GM04503 (cell line): ENCODE measurements at places on chromosomes 5 and 9.

DNA sequence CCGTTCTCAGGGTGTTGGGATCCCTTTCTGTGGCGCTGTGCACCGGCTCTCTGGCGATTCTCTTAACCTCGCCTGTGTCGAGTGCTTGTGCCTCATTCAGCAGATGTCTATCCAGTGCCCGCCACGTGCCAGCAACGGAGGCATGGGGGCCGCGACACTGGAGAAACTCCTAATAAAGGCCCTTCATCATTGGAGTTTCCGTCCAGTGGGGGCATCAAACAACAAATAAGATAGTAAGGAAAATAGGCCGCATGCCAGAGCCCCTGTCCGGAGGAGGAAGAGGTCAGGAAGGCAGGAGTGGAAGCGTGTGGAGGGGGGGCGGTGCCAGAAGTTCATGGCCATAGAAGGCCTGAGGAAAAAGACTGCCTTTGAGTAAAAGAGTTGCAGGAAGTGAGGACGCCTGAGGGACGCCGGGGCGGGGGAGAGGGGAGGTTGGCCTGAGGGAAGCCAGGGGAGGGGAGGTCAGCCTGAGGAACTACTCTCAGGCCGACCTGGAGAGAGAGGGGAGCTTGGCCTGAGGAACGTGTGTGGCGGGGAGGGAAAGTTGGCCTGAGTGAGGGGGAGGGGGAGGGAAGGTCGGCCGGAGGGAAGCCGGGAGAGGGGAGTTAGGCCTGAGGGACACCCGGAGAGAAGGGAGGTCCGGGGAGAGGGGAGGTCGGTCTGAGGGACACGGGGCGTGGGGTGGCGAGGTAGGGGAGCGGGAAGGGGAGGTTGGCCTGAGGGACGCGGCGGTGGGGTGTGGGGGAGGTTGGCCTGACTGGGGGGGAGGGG lies 82.2 kb downstream of the CACNA1B start:
- DNase-seq = no peak

- DNase-seq = peak; percentile 49
These were observed 103.2 kb upstream of the VCAN start for GRCh38 chr5:83368319-83368718.

- DNase-seq = no peak
These were observed 10.1 kb downstream of the GLIPR2 start for GRCh38 chr9:36146651-36147050.

- DNase-seq = peak; percentile 40
These were observed 50.8 kb upstream of the FOXE1 start for GRCh38 chr9:97802276-97802675.

DNA sequence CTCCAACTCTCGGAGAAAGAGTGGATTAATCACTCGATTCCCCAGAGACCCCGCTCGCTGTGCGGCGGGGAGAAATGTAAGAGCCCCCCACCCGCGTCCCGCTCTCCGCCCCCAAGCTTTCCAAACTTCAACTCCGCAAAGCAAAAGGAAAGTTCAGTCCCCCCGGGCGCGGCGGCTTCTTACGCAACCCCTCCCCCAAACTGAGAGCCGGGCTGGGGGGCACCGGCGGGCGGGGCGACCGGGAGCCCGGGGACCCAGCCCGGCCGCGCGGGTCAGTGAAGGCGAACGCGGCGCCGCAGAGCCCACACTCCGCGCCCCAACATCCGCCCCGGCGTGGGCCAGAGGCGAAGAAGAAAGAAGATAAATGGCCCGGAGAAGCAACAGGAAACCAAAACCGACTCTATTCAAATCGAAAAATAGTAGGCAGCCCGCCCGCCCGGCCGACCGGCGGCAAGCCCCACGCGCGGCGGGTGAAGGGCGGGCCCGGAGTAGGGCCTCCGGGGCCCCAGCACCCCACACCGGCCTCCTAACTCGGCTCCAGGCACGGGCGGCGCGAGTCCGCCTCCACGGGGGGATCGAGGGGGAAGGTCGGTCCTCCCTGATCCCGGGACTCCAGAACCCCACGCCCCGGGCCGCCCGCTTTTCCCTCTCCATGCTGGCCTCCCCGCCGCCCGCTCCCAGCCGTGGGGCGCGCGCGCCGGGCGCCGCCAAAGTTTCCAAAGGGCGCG lies 720 bp downstream of the NOTCH1 start:
- DNase-seq = no peak

DNA sequence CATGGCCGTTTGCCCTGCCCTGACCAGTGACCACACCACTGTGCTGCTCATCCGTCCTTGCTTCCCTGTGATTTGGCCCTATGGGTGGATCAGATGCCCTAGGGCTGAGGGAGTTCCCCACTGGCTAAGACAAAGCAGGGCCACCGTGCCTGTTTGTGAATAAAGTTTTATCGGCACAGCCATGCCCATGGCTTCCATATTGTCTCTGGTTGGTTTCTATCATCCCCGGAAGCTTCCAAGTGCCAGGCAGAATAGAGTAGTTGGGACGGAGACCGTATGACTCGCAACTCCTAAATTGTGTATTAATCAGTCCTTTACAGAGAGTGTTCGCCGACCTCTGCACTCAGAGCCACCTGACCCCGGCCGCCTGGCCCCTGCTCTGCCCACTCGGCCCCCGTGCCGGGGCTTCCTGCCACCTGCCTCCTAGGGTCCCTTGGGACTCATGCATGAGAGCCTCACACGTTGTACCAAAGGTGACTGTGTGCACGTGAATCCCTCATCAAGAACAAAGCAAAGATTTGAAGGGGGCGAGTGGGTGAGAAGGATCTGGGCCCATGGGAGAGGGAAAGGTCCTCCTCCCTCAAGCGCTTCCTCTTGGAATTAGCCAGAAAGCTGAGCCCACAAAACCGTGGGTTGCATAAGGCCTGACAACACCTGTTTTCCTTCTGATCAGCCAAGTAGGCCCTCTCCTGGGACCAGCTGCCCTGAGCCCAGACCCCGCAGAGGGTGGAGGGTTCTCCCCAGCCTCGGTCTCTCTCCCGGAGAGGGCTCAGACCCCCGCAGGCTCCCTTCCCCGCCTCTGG lies 11.7 kb upstream of the FCN2 start:
- no peak for DNase-seq

GRCh38 chr5:119409235-119409815 lies 43.0 kb upstream of the HSD17B4 start:
- no peak for DNase-seq

DNA sequence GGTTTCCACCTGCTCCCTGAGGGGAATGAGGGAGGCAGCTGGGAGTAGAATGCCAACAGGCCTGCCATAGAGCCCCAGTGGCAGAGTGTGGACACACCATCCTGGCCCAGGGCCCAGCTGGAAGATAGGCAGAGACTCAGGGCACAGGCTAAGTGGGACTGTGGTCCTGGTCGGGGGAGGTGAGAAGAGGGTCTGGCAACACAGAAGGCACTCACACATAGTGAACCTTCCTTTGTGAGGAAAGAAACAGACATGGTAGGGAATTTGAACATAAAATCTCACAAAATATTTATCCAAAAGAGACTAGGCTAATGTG lies 41.2 kb downstream of the WDR36 start:
- DNase-seq = no peak

- no peak for DNase-seq
These were observed 226.4 kb downstream of the KIAA0825 start for GRCh38 chr5:94391996-94392395.

DNA sequence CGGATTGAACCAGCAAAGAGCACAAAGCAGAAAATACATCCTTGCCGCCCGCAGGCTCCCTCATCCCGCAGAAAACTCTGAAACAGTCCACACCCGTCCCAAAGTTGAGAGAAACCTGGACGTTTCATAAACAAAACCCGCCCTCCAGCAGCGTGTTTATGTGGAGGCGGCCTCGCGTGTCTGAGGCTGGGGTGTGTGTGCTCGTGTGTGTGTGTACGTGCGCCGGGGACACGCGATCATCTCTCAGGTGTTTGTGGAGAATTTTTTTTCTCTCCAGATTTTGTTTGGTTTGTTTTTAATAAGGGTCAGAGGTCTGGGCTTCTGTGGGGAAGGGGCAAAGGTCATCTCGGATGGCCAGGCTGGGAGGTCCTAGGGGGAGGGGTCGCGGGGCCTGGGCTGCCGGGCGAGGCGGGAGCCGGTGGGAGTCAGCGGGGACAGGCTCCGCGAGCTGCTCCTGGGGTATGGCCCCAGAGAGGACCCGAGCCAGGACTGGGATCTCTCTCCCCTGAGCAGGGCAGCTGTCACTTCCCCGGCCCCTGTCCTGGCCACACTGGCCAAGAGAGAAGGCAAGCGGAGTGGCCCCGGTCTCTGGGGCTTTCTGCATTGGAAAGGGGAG lies 206.4 kb downstream of the C9orf50 start:
- DNase-seq = peak; percentile 25

- DNase-seq = no peak
These were observed 379.1 kb upstream of the SMC2 start for GRCh38 chr9:103714992-103715391.

DNA sequence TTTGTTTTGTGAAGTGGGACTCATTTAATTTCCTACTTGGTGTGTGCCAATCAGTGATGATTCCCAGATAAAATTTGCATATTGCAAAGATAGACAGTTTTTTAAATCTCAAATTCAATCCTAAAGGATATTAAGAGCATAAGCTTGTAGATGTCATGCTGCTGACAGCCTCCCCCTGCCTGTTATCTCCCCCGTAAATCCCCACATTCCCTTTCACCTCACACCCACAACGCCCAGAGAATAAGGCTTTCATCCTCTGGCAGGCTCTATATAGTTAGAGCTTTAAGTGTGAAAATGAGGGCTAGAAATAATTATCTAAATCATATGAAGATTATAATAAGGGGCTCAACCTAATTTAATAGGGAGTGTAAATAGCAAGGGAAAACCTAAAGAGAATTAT lies 265.0 kb downstream of the TRPM3 start:
- DNase-seq = no peak

GRCh38 chr5:171574376-171574775 lies 154.9 kb downstream of the FGF18 start:
- no peak for DNase-seq

DNA sequence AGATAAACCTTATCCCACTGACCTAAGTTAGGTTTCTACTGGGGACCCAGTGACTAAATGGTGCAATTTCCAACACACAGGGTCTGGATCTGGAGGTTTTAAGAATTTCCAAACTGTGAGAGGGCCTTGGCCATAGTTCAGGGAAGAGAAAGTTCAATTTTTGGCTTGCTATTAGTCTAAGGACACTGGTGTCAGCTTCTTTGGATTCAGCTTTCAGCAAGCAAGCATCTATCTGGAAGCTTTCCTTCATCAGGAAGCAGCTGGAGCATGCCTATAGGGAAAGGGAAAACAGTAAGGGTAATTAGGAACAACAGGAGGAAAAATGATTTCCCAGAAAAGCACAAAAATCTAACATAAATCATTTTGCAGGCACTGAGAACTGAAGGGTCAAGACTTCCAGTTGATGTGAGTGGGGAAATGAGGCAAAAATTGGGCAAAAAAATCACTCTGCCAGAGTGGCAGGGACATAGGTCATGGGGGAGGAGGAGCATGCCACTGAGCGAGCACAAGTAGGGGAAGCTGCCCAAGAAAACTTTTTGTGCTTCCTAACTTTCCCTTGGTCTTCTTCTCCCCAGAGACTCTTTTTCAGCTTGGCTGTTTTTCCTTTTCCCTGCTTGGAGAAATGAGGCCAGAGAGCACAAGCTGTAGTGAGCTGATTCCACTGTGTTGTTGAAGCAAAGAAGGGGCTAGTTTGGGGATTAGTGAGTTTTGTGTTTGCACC lies 299.6 kb downstream of the FGF10 start:
- no peak for DNase-seq

GRCh38 chr5:155455791-155456514 lies 442.4 kb downstream of the KIF4B start:
- DNase-seq = no peak

GRCh38 chr5:174943785-174944184 lies 219.4 kb downstream of the MSX2 start:
- no peak for DNase-seq

GRCh38 chr9:112869917-112870316 lies 20.8 kb downstream of the SLC46A2 start:
- DNase-seq = no peak

DNA sequence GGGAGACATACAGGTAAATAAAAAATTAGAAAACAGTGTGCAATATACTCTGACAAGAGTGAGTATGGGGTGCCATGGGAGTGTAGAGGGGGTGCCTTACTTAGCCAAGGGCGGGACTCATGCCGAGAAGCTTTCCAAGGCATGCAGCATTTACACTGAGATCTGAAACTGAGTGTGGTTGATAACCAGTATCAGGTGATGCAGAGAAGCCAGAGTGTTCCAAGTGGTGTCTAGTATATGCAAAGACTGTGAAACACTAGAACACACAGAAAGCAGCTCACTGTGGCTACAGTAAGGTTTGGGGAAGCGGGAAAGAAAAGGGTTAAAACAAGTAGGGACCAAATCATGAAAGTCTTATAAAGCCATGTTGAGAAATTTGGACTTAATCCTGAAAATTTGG lies 30.5 kb upstream of the ERBIN start:
- DNase-seq = no peak
